PC-9 (cell line): ENCODE measurements at places on chromosomes 12 and 14.

GRCh38 chr12:97559267-97559666, 96.7 kb downstream of the RMST start:
- no peak for DNase-seq

GRCh38 chr14:93201155-93201704, 5.6 kb downstream of the GON7 start:
- DNase-seq, result no peak

GRCh38 chr12:8564656-8565055, 24.0 kb upstream of the CLEC4E start:
- DNase-seq, result no peak

- no peak for DNase-seq
Observed at GRCh38 chr12:53051058-53051880, 1.4 kb downstream of the TNS2 start.

DNA sequence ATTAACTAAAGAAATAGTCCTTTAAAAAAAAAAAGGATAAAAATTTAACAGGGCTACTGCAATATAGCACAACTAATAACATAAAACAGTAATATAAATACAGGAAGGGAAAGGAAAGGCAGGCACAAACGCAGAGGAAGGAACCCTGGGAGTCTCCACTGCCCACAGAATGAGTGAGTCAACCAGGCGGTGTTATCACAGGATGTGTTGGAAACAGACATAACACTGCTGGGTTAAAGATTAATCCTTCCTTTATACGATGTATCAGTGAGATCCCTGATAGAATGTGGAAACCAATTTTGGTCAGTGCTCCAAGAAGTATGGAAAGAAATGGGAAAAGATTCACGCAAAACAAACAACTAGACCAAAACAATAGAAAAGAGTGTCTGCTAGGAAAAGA, 47.9 kb downstream of the FGD6 start:
- DNase-seq, result no peak

DNA sequence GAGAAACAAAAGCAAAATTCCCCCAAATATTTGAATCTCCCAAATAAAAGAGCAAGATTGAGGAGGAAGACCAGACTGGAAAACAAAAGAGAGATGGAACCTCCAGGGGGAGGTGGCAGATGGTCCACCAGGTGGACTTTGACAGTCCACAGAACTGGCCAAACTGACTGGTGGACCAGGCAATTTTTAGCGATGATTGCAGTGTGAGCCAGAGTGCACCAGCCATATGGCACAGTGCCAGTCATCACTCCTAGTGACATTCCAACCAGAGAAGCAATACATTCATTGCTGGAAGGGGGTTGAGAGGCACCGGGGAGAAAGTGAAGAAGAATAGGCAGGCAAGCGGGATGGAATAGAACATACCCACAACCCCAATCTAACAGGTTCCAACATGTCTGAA, 182.9 kb downstream of the EXOC5 start:
- no peak for DNase-seq

DNA sequence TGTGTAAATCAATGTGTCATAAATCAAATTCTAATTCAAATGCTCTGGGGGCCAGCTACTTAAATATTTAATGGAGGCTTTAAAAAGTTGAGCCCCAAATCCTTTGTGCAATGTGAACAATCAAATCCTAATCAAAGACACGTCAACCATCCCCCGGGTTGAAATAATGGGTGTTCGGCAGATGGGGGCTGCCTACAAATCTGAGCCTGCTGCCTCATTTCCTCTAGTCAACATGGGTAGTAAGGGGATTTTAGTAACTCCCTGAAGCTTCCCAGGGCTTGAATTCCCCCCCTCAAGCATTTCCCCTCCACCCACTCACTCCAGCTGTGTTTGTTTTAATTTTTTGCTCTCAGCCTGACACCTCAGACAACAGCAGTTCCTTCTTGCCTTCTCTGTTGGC, 37.8 kb downstream of the SRRM4 start:
- DNase-seq, result no peak

DNA sequence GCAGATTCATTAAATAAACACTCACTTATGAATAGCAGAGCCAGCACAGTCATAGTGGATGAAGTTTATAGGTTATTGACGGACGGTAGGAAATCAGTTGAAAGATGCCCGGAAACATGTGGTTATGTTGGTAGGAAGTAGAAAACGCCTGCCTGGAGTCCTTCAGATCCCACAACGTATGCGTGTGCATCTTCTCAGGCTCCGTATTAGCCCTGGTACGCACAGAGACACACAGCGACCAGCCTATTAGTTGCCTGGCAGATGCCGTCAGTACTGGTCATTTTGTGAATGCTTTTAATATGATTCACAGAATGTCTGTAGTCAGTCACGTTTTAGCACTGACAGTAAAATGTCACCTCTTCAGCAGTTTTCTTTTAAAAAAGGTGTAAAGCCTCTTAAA, 196.4 kb downstream of the RGS6 start:
- no peak for DNase-seq

- no peak for DNase-seq
Observed at GRCh38 chr14:105436402-105436801, 16.8 kb downstream of the MTA1 start.

GRCh38 chr12:51246254-51246853, 7.7 kb downstream of the DAZAP2 start:
- no peak for DNase-seq

DNA sequence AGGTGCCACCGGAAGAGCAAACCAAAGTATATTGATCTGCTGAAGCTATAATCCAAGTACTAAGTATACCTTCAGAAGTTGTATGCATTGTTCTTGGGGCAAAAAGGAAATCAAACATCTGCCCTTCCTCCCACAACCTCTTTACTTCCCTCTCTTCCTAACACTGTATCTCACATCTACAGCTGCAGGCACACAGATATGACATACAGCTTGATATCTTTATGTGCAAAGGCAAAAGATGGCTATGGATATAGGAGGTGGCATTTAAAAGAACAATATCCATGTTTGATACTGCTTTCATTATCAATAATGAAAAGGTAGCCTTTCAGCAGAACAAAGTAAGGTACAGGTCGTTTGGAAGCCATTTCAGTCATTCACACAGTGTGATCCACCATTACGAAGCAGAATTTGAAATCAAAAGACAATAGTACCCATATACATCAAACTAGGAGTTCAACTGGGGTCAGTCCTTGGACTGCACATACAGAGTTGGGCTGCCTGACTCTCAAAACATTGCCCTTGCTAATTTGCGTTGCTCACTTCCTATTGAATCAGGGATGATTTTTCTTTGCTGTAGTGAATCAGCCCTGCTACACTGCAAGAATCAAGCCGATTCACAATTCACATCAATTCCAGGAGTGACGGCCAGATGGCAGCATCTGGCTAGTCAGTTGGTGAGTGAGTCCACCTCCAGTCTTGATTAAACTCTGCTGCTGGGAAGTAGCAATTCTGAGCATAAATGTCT, 8.9 kb downstream of the ANG start:
- DNase-seq, result peak; percentile 55

DNA sequence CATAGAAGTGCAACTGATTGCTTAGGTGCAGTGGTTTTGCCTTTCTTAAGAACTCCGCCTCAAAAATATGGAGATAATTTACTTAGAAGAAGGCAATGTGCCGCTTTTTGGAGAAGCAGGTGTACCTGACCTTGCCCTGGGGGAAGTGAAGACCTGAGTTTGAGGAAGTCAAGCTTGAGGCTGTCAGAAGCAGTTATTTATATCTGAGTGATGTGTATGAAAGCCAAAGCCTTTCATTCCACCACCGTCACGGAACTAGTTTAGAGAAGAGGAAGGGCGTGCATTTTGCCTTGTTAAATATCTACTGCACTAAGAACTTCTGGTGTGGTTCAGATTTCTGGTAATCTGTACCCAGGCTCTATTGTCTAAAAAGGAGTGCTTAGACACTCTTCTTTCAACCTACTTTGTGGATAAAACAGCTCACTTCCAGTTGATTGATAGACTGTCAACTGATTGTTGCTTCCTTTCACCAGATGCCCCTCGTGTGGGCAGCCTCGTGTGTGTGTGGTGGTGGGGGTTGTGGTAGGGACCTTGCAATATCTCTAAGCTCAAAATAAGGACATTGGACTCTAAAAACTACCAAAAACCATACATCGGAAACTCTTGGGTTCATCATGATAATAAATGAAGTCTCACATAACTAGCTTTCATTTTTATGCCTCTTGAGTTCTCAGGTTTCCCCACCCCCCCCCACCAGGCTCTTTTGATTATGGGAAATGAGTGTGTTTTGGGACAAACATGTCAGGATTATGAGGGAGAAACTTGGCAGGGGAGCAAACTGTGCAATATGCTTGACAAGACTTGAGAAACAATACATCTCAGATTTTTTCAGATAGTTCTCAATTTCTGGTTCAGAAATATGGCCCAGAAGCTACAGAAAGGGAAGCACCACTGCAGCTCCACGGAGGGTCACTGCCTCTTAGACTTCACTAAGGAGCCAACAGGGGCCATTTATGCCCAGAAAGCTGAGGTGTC, 78.6 kb downstream of the ARF6 start:
- no peak for DNase-seq
